ENCODE measurements at places on chromosomes 4 and X.

DNA sequence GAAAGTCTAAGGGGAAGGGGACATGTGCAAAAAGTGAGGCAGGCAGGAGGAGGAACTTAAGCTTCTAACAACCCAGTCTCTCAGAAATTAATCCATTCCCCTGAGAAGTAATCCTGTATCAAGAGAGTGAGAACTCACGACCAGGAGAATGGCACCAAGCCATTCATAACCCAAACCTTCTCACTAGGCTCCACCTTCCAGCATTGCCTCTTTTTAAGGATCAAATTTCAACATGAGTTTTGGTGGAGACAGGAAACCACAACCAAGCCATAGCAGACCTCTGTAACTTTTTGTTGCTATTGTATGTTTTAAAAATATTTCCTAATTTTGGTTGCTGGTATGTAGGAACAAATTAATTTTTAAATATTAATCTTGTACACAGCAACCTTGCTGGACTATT is 32.8 kb downstream of the PASD1 start:
- DNase-seq = no peak

GRCh38 chr4:56320293-56320692 is 67.0 kb downstream of the AASDH start:
- no peak for DNase-seq

DNA sequence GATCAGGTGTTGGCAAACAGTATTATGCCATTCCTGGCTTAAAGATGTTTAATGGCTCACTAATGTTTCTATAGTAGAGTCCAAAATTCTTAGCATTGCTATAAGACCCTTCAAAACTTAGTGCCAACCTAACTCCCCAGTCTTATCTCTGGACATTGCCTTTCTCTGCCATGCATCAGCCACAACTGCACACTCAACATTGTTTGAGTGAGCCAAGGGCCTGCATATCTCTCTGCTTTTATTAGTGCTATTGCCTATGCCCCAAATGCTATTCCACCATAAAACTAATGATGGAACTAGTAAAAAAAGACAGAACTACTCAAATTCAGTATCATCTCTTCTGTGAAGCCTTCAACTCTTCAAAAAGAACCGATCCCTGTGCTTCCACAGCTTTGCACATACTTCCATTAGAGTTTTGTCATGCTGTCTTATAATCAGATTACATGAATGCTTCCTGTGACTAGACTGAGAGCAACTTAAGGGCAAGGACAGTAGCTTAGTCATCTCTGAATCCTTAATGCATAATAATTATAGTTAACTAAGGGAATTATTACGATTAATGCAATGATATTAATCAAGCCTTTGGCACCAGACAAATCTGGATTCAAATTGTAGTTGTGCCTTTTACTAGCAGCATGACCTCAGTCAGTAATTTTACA is 53.7 kb downstream of the CHM start:
- DNase-seq = no peak

GRCh38 chrX:20060961-20061748 is 55.6 kb downstream of the MAP7D2 start:
- DNase-seq = peak; percentile 34

GRCh38 chr4:156962528-156962974 is 9.0 kb downstream of the PDGFC start:
- DNase-seq = no peak

GRCh38 chr4:3813151-3814052 is 47.2 kb downstream of the ADRA2C start:
- no peak for DNase-seq

DNA sequence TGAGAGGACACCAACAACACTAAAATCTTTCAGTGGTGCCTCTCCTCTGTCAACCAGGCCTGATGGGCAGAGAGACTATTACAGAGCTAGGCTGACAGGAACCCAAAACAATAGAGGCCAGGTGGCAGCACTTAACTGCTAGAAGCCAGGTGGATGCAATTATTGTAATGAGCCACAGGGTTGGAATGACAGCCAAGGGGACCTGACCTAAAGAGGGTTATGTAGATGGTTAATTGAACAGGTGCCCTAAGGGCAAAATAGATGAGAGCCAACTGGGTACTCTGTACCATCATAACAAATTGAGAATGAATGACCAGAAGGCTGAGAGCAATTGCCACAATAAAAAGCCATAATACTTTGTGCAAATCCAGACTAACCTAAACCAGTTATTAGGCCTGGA is 24.7 kb upstream of the FRAS1 start:
- no peak for DNase-seq

DNA sequence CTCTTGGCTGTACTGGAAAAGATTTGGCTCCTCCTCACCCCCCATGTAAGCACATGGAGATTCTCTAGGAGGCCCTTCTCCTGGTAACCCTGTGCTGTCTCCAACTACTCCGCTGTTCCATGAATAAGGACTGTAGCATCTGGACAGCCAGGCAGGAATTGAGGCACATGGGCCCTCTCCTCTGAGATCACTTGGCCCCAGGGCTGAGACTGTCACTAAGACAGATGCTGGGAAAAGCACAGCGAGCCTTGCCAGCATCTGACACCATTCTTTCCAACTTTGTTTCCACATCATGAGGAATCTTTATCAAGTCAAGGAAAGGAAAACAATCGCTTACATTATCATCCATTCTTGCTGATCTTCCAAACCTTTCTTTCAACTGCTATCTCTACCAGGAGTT is 222.6 kb upstream of the INTU start:
- no peak for DNase-seq

DNA sequence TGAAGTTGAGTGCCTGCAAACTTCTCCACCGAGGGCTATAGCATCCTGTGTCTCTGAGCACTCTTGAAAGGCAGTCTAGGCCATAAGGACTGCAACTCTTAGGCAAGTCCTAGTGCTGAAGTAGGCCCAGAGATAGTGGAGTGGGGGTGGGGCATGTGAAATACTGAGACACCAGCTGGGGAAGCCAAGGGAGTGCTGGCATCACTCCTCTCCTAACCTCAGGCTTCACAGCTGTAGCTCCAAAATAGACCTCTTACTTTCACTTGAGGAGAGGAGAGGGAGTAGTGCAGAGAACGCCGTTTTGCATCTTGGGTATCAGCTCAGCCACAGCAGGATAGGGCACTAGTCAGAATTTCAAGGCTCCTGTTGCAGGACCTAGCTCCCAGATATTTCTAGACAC is 56.2 kb upstream of the CYSLTR1 start:
- DNase-seq = no peak

DNA sequence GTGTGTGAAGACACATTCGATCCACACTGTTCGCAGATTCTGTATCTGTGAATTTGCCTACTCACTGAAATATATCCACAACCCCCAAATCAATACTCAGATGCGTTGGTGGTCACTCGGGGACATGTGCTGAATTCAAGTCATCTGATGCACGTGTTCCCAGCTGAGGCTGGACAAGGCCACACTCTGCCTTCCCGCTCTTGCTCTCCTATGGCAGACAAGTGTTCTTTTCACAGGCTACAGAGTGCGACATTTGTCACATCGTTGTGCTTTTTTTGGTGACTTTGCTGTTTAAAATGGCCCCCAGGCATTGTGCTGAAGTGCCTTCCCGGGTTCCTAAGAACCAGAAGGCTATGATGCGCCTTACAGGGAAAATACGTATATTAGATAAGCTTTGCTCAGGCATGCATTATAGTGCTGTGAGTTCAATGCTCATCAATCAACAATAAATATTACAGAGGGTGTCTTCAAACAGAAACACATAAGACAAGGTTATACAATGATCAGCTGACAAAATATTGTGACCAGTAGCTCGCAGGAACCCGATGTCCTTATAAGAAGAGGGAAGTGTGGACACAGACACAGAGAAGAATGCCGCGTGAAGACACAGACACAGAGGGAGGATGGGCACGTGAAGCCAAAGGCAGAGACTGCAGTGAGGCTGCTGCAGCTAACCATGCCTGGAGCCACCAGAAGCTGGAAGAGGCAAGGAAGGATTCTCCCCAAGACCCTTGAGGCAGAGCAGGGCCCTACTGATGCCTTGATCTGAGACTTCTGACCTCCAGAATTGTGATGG is 42.0 kb downstream of the IRF2 start:
- DNase-seq = no peak

DNA sequence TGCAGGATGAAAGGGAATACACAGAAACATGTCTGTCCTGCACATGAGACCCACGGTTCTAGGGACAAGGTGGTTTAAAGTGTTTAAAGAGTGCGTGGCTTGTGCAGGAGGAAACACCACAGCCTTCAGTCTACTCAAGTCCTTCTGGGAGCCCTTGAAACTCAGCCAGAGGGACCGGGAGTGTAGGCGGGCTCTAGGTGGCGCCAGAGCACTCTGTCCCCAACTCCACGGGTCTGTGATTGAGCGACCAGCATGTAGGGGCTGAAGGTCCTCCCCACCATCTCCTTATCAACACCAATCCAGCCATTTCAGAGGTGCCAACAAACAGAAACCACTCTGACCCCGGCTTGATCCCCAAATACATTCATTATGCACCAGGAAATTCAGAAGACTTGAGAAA is 82.0 kb upstream of the CLDN34 start:
- DNase-seq = peak; percentile 24

DNA sequence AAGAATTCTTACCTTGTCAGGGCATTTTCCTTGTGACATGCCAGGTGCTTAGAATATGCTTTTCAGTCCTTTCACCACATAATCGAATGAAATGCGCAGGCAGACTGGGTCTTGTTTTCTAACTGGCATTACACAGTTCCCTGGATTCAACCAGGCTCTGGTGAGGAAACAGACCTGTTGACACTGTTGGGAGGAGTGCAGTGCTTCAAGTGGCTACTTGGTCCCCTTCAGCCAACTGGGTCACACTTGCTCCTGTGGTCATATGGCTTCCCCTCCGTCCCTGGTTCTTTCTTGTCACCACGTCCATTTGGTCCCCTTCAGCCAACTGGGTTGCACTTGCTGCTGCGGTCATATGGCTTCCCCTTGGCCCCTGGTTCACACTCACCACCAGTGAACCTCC is 9.7 kb downstream of the SMIM20 start:
- DNase-seq = no peak

- DNase-seq = no peak
These were observed 27.1 kb upstream of the HGFAC start for GRCh38 chr4:3414421-3415279.

GRCh38 chrX:44723426-44723825 is 120.4 kb upstream of the DUSP21 start:
- no peak for DNase-seq

DNA sequence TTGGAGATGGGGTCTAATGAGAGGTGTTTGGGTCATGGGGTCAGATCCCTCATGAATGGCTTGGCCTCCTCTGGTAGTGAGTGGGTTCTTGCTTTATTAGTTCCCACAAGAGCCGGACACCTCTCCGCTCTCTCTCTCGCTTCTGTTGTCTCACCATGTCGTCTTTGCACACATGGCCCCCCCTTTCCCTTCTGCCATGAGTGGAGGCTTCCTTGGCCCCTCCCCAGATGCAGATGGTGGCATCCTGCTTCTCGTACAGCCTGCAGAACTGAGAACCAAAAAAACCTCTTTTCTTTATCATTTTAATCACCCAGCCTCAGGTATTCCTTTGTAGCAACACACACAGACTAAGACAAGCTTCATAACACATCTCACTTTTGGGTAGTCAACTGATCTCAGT is 49.6 kb upstream of the SPRY1 start:
- DNase-seq = no peak

DNA sequence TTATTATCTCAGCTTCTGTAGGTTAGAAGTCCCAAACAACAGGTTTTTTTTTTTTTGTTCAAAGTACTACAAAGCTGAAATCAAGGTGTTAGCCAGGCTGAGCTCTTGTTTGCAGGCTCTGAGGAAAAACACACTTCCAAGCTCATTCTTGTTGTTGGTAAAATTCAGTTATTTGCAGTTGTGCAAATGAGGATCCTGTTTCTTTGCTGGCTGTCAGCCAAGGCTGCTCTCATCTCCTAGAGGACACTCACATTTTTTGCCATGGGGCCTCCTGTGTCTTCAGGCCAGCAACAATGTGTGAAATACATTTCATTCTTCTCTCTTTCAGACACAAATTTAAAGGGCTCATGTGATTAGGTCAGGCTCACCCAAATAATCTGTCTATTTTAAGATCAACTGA is 60.3 kb upstream of the HSD17B10 start:
- DNase-seq = no peak

DNA sequence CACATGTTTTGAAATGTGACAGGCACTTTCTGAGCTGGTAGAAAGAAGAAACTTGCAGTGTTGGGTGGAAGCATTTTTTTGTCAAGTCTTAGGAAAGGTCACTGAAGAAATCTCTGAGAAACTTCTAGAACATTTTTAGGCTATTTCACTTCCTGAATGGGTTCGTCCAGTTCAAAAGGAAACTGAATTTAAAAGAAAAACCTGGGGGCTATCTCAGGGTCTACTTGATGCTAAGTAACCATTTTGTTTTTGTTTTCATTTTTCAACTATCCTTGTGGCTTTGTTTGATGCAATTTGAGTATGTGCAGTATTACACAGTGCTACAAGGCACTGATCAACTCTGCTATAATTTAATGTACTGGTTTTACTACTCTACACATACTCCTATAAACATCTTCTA is 34.0 kb upstream of the AMOT start:
- DNase-seq = no peak

DNA sequence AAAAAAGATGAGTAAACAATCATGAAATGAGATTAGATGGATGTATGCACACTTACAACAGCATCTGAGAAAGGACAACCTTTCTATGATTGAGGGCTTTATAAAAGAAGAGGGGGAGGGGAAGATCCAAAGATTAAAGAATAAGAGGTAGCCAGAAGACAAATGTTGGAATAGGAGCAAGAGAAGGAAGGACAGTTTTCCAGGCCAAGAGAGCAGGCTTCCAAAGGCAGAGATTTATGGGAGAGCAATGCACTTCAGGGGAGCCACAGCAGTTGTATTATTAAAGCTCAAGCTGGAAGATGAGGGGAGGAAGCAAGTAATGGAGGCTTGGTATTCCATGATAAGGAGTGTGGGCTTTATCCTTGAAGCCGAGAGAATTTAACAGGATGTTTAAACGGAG is 110.3 kb upstream of the PTPN13 start:
- no peak for DNase-seq

- DNase-seq = no peak
These were observed 977 bp downstream of the MAGEE1 start for GRCh38 chrX:76428243-76429130.

DNA sequence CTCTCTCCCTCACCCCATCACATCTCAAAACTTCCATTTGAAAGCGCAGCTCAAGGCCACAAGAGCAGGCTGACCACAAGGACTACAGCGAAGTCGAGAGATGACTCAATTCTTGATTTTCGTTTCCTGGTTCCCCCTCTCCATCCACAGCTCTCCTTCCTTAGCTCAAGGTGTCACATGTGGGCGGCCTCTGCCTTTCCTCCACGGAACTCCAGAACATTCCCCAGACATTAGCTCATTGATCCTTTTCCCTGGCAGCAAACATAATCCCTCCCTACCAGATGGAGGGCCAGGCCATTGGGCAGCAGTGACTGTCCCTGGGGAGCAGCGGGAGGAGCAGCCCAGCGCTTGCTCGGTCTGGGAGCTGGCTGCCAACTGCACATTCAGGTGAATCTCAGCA is 56.3 kb downstream of the CCDC149 start:
- DNase-seq = no peak

GRCh38 chr4:956531-957230 is 16.7 kb downstream of the DGKQ start:
- no peak for DNase-seq

- no peak for DNase-seq
These were observed 144.9 kb downstream of the POLA1 start for GRCh38 chrX:24838629-24839028.
